Upper lobe of right lung (tissue), 1 donor: ENCODE measurements at places on chromosomes 6 and 20.
A peak's percentile ranks its signal among the peaks of the same experiment; 100 is the strongest.

DNA sequence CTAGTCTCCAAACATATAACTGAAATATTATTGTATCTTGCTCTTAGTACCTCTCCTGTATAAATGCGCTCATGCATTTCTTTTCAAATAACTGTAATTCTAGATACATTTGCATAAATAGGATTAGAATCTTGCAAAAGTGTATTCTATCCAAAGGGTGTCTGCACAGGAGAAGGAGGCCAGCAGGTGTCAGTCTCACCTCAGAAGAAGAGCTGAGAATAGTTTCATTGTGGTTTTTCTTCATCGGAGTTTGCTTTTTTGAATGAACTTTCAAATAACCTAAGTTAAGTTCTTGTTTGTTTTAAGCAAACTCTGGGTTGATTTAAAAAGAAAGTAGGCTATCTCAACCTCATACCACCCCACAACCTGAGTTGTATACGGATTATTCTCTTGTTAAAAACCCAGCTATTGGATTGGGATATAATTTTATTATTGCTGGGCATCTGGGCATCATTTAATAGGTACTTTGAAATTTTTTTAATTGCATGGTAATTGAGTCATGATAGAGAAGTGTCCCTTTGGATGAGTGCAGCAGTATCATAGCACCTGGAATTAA lies 125.0 kb upstream of the MLIP start:
- no peaks in the 10 kb centered on the region for H3K27me3 ChIP-seq
- DNase-seq, result no peak
- no peak overlapping the region for H3K4me3 ChIP-seq
- no peaks in the 10 kb centered on the region for H3K36me3 ChIP-seq
- no peaks in the 10 kb centered on the region for H3K4me1 ChIP-seq

DNA sequence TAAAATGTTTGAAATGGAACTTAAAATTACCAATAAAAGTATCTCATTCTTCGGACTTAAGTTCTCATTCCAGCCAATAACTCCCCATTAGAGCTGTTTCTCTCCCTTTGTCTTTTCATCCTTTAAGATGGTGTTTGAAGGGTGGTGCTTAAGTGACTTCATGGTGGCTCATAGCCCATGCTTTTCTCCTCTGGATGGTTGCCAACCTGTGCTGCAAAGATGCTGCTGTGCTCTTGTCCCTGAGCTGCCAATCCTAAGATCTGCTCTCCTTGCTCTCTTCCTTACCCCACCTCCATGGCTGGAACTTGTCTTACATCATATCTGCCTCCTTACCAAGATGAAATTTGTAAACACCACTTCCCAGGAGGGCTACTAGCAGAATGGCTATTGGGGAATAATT lies 31.6 kb upstream of the PNRC1 start:
- peaks cover 21% of the 10 kb centered on the region for H3K4me1 ChIP-seq
- H3K4me3 ChIP-seq, result no peak overlapping the region
- H3K27me3 ChIP-seq, result no peaks in the 10 kb centered on the region
- no peak overlapping the region for H3K27ac ChIP-seq
- DNase-seq, result no peak
- H3K36me3 ChIP-seq, result no peaks in the 10 kb centered on the region

DNA sequence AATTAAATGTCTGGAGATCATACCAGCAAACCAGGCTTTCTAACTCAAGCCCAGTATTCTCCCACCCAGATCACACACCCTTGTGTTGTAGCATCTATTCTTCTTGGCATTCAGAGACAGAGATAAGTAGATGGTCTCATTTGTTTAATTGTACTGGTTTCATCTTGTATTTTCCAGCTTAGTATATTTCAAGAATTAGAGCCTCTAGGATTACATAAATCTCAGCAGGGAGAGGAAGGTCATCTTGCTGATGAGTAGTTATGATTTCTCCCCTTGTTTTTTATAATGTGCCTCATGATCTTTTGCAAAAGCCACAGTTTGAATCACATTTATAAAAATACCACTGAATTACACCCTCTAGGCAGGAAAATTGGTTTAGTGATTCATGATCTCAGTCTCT lies 106.6 kb upstream of the NRSN1 start:
- no peak for DNase-seq
- no peaks in the 10 kb centered on the region for H3K36me3 ChIP-seq
- no peaks in the 10 kb centered on the region for H3K27me3 ChIP-seq
- no peaks in the 10 kb centered on the region for H3K4me1 ChIP-seq
- no peak overlapping the region for H3K27ac ChIP-seq

- no peaks in the 10 kb centered on the region for H3K4me1 ChIP-seq
- H3K36me3 ChIP-seq, result peaks cover 97% of the 10 kb centered on the region
- no peak overlapping the region for H3K4me3 ChIP-seq
- H3K27me3 ChIP-seq, result no peaks in the 10 kb centered on the region
These were observed 16.5 kb downstream of the XPO5 start for GRCh38 chr6:43559328-43559727.

DNA sequence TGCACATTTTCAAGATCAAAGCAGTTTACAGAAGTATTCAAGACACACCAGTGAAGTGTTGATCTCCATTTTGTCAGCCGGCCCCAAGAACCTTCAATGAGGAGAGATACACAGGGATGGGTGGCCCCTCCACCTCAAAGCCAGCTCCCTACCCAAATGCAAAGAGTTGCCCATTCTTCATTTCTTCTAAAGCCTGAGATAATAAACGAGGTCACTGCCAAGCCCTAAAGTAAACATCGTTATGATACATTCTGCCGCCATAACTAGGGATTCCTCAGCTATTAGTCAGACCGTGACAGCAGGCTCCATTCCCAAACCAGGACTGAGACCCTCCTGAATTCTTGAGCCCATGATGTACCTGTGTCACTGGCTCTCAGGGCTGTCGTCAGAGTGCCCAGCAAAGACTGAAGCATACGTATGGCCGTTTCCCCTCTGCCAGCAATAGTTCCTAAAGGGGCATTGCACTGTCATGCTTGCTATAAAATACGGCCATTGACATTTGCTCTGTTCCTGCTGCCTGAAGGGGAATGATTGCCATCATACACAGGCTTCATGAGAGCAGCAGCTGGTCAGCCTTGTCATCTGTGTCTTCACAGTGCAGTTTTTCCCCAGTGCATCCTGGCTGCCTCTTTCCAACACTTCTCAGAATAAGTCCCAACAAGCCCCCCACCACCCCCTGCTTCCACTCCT lies 41.7 kb downstream of the ISM1 start:
- no peaks in the 10 kb centered on the region for H3K4me1 ChIP-seq
- H3K4me3 ChIP-seq, result no peak overlapping the region
- H3K27ac ChIP-seq, result no peak overlapping the region
- H3K27me3 ChIP-seq, result no peaks in the 10 kb centered on the region
- H3K36me3 ChIP-seq, result no peaks in the 10 kb centered on the region
- DNase-seq, result no peak

DNA sequence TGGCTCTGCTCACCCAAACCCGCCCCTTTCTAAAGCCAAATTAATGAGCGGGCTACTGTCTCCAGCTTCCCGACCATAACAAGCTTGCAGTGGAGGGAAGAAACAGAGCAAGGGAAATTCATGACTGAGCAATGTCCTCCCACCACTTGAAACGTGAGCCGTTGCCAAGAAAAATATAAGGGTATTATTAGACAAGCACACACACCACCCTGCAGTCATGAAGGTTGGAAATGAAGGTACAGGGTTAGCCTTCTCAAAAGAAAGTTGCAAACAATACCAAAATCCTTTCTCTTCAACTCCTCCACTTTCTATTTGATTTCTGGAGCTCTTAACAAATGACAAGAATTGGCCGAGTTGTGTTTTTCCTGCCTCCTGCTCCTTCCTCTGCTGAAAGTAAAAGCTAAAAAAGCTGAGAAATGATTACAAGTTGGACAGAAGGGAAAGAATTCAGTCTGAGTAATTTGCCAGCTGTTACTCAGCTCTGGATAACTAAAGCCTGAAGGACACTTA lies 151.1 kb upstream of the B3GAT2 start:
- H3K4me3 ChIP-seq, result peak overlapping the region; percentile 28
- no peaks in the 10 kb centered on the region for H3K27me3 ChIP-seq
- DNase-seq, result no peak
- H3K36me3 ChIP-seq, result no peaks in the 10 kb centered on the region
- H3K4me1 ChIP-seq, result peaks cover 6% of the 10 kb centered on the region

GRCh38 chr6:129236001-129236517 lies 353.1 kb downstream of the LAMA2 start:
- H3K27me3 ChIP-seq, result no peaks in the 10 kb centered on the region
- H3K4me1 ChIP-seq, result no peaks in the 10 kb centered on the region
- H3K36me3 ChIP-seq, result no peaks in the 10 kb centered on the region

GRCh38 chr20:22977047-22977785 lies 57.9 kb upstream of the SSTR4 start:
- peaks cover 7% of the 10 kb centered on the region for H3K4me1 ChIP-seq
- peak overlapping the region; percentile 7 for H3K27ac ChIP-seq
- no peaks in the 10 kb centered on the region for H3K27me3 ChIP-seq
- no peak for DNase-seq

GRCh38 chr6:139194740-139195139 lies 59.9 kb downstream of the HECA start:
- H3K27me3 ChIP-seq, result no peaks in the 10 kb centered on the region
- no peak overlapping the region for H3K27ac ChIP-seq
- DNase-seq, result no peak
- no peak overlapping the region for H3K4me3 ChIP-seq

- DNase-seq, result no peak
- no peaks in the 10 kb centered on the region for H3K4me1 ChIP-seq
- H3K4me3 ChIP-seq, result no peak overlapping the region
- H3K36me3 ChIP-seq, result no peaks in the 10 kb centered on the region
- no peaks in the 10 kb centered on the region for H3K27me3 ChIP-seq
These were observed 21.2 kb downstream of the RAMACL start for GRCh38 chr6:166565084-166565967.

DNA sequence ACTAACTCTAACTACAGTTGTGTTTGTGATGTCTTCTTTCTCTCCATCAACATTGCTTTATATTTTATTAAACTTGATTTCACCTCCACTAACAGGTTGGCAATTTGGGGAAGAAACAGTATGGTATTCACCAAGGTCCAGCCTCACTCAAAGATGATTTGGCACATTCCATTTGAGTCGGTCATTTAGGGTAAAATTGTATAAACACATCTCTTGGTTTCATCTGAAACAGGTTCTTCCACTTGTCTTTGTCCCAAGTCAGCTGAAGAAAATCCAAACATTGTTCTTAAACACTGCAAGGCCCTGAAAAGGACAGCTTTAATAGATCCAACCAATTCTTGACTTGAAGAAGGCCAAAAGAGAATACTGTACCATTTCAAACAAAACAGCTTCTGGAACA lies 104.9 kb upstream of the NT5E start:
- H3K4me1 ChIP-seq, result peaks cover 4% of the 10 kb centered on the region
- H3K27ac ChIP-seq, result no peak overlapping the region
- H3K36me3 ChIP-seq, result no peaks in the 10 kb centered on the region
- H3K4me3 ChIP-seq, result no peak overlapping the region
